Stimulated activated CD4-positive, alpha-beta T cell treated with anti-CD3 and anti-CD28 coated beads, Interleukin-4, amount 100 ng/mL, for 4 hours (primary cell): ENCODE measurements at places on chromosomes 2 and 18.

DNA sequence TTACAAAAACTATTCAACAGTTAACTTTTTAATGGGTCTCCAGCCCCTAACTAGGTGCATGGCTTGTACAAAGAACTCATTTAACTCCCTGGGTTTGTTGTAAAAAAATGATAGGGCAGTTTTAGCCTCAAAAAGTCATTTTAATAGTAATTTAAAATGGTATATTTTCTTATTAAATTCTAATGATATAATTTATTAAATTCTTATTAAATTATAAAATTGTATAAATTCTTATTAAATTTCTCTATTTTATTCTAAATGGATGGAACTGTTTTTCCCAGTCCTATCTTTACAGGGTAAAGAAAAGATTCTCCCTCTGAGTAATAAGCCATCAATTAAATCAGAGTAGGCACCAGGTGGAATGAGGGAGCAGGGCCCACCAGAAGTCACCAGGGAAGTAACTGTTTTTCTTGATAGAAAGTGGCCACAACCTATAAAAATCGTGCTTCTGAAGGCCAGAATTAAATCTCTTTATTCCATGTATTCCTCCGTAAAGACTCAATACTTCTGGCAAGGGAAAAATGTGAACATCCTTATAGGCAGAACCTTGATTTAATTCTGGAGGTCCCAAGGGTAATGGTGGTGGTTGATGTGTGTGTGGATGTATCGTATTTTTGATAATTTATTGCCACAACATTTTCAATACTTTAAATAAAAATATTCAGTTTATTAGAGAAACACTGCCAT, 814 bp downstream of the FKBP7 start:
- DNase-seq = no peak

- DNase-seq = no peak
These were observed 53.1 kb downstream of the MYO1B start for GRCh38 chr2:191298306-191298705.

DNA sequence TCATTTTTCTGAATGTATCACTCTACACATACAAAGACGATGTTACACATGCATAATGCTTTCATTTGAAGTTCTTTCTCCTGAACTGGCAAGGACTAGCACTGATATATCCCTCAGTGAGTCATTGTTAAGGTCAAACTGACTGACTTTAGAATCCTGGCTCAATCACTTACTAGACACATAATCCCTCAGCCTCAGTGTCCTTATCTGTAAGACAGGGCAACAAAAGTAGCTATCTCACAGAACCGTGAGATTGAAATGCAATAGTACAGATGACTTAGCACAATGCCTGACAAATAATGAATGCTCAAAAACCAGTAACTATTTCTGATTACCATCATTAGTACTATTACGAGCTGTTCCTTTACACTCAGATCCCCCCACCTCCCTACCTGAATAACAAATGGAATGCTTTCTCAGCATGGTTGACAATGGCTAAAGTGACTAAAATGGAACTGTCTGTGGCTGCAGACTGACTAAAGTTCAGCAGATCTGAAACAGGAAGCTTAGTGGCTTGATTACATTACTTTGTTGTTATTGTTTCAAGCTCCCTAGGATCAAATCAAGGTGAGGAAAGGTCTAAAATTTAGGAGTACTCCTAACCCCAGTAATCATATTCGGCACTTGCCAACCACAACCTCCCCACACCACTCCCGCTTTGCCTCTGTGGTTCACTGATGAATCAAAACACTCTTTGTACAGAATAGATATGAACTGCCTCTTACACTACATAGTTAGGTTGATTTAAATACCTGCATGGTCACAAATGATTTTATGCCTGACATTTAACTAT, 35.8 kb upstream of the CACNB4 start:
- no peak for DNase-seq

DNA sequence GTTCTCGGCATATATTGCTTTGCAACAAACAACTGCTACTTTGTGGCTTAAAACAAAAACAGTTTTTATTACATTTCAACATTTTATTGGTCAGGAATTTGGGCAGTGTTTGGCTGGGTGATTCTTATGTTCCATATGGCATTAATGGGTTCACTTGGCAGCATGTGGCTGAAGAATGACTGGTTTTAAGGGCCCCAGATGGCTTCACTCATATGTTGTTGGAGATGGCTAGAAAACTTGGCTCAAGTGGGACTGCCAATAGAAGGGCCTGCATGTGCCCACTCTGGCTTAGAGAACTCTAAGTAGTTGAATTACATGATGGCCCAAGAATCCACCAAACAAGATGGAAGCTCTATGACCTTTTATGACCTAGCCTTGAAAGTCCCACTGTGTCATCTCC, 86.1 kb downstream of the FASTKD2 start:
- no peak for DNase-seq

GRCh38 chr2:202185156-202185555, 53.2 kb downstream of the SUMO1 start:
- DNase-seq = no peak

DNA sequence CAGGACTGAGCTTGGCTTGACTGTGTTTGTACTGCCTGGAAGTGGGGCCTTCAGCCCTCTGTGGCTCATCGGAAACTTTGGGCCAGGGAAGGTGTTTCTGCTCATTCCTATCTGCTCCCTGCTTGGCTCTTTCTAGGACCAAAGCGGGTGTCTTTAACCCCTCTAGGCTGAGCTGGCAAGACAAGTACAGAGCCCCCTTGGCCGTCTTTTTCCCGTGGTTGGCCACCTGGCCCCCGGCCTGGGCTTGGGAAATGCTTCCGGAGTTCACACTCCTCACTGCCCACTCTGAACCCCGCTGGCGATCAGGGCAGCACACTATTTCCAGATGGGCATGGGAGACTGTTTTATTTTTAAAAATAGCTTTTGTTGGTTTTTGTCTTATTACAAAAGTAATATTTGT, 243.0 kb downstream of the DYSF start:
- no peak for DNase-seq

DNA sequence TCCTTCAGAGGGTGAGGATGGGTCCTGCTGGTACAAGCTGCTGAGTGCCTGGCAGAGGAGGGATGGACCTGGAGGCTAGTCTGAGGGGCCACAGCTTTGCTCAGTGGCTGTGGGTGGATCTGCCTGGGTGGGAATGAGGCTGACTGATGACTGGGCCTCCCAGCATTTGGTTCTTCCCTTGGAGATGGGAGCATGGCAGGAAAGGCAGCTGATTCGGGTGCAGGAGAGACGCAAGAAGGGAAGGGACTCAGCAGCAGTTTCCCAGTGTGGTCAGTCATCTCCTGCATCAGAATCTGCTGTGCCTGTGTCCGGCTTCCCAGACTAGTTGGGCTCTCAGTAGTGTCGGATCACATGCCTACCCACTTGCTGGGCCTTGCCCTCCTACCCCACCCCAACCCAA, 7.3 kb downstream of the WIPF1 start:
- DNase-seq = no peak

GRCh38 chr2:159042115-159042850, 73.8 kb downstream of the TANC1 start:
- DNase-seq = no peak

- no peak for DNase-seq
These were observed 424.8 kb downstream of the HRH4 start for GRCh38 chr18:24885276-24885675.

DNA sequence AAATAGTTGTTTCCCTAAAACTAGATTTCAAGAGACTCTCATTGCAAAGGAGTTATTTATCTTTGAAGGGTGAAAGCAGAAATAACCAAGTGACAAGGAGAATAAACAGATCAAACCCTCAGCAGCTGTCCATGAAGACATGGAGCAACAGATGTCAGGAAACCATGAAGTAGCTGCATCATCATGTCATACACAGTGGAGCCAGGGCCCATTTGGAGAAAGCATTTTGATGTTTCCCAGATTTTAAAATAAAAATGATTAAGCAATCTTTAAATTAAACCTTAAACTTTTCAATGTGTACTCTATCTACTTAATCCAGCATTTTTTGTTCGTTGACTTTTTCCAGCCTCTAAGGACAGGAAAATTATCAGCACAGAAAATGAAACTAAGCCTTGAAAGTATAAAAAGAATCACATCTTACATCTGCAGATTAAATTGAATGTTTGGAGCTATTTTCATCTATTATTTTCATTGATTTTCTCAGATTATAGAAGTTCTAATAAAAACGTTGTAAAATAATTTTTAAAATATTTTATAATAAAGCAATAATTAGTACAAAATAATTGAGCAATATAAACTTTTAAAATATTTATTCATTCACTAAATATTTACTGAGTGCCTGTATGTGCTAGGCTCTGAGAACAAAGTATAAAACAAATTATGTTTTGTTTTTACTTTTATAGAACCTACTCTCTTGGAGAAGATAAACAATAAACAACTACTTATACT, 860.1 kb downstream of the BCL11A start:
- DNase-seq = no peak
